T-cell (primary cell): ENCODE measurements at places on chromosomes 6 and 20. TPM values are rescaled to one million over a fixed set of nuclear protein-coding genes. Genes with fewer than 3 reads are reported as not detected.

The LRRN4 gene
- not detected for total RNA-seq

DNA sequence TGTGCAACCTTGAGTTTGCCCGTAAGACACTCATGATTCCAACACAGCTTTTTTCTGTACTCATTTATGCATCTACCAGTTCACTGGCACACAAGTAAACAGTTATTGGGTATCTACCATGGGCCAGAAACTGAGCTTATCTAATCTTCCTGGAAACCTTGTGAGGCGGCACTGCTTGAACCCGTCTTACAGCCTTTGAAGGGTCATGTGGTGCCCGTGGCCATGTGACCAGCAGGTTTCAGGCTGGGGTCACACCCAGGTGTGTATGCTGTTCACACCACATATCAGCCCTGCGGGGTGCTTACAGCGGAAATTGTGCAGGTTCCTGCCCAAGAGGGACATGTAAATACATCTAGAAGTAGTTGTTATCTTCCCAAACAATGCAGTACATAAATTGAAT lies 6.1 kb downstream of the THBD start:
- no peaks in the 10 kb centered on the region for H3K36me3 ChIP-seq
- no peak overlapping the region for H3K4me3 ChIP-seq
- H3K27me3 ChIP-seq, result peaks cover 6% of the 10 kb centered on the region
- peaks cover 9% of the 10 kb centered on the region for H3K4me1 ChIP-seq
- DNase-seq, result no peak
- no peak overlapping the region for H3K27ac ChIP-seq

GRCh38 chr6:145878591-145879295 lies 64.1 kb upstream of the FBXO30 start:
- no peaks in the 10 kb centered on the region for H3K27me3 ChIP-seq
- no peak overlapping the region for H3K27ac ChIP-seq
- no peak for DNase-seq

GRCh38 chr20:62307226-62308101 lies 4.7 kb downstream of the ADRM1 start:
- peaks cover 5% of the 10 kb centered on the region for H3K4me1 ChIP-seq
- no peak overlapping the region for H3K27ac ChIP-seq
- no peak overlapping the region for H3K4me3 ChIP-seq
- H3K36me3 ChIP-seq, result peaks cover 22% of the 10 kb centered on the region
- no peak for DNase-seq
- no peaks in the 10 kb centered on the region for H3K27me3 ChIP-seq
